ENCODE measurements at places on chromosomes 1 and 21.

GRCh38 chr1:162072740-162073139, 3.2 kb downstream of the NOS1AP start:
- DNase-seq = no peak

DNA sequence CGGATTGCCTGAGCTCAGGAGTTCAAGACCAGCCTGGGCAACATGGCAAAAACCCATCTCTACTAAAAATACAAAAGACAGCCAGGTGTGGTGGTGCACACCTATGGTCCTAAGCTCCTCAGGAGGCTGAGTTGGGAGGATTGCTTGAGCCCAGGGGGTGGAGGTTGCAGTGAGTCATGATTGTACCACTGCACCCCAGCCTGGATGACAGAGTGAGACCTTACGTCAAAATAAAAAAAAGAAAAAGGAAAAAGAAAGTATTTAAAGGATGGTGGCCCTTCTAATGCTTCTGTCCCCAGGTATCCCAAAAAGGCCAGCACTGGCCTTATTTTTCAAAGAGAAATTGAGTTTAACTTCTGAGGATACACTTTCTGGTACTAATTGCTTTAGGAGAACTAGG, 1.7 kb downstream of the IKBKE start:
- DNase-seq = no peak

DNA sequence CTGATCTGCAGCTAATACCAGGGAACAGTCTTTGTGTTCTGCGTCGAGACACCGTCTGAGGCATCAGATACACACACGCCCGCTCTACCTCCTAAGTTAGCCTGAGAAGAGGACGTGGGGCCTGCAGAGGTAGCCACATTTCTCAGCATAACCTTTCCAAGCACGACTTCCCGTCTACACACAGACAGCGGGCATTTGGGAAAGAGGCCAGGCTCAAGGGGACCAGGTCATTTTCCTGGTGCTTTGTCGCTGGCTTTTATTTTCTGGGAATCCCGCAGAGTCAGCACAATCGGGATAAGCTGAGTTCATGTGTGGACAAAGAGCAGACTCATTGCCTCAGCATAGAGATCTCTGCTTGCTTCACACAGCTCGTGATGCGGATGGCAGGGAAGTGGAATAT, 72.5 kb upstream of the SMYD2 start:
- DNase-seq = no peak

GRCh38 chr1:110888049-110888448, 15.1 kb downstream of the CD53 start:
- DNase-seq = no peak

GRCh38 chr1:6757719-6758435, 27.4 kb upstream of the CAMTA1 start:
- DNase-seq = no peak

Data from D341Med (cell line).